Trophoblast cell (in vitro differentiated cells and primary cell): ENCODE measurements at places on chromosomes 13 and 19.

GRCh38 chr13:75372517-75372916 lies 109.5 kb downstream of the TBC1D4 start:
- peak; percentile 83 for DNase-seq

DNA sequence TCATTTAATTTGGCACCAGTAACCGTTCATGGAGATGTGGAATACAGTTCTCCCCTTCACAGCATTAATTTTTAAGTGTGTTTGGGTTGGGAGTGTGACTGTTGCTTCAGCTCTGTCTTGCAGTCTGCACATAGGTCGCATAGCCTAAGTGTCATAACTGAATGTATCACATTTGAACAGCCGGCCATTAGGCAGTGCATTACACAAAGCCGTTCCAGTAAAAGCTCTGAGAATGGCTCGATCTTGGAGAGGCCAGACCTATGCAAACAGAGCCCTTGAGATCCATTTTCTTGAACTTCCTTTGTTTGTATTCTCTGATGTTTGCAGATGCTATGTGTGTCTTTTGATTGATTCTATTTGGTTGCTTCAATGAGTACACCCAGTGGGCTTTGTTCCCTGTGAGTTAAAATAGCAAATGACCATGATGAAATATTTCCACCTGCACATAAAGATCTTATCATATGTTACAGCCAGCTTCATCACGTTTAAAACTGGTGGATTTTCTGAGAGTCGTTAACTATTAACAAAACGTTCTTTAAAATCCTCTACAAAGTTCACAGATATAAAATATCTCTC lies 1104.9 kb upstream of the SLC10A2 start:
- DNase-seq, result no peak

DNA sequence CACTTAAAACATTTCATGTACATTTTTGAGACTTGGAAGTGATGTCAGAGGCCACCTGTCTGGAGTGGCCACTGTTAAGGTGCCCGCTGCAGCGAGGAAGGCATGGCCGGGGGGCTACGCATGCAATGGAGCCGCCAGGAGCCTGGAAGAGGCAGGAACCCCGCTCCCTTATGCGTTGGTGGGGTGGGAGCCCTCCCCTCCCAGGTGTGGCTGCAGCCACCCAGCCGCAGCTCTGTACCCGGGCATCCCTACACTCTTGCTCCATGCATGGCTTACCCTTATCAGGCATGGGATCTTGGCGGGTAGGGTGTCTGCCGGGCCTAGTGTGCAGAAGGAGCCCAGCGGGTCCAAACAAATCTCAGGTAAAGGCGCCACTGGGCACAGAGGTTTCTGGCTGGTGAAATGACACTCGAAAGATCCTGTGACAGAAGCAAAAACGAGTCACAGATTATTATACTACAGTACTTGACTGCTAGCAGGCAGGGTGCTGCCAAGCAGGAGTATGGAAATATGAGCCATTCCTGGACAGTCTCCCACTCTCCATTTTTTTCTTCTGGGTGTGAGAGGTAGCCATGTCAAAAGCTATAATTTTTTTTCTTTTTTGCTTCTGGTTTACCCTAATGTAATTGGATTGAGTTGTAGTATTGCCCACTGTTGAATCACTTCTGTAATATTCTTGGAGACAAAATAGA lies 1606.3 kb upstream of the MIR17HG start:
- no peak for DNase-seq

- no peak for DNase-seq
These were observed 8.0 kb downstream of the STK24 start for GRCh38 chr13:98568918-98569317.

GRCh38 chr13:48829536-48829935 lies 146.2 kb upstream of the FNDC3A start:
- DNase-seq, result no peak

DNA sequence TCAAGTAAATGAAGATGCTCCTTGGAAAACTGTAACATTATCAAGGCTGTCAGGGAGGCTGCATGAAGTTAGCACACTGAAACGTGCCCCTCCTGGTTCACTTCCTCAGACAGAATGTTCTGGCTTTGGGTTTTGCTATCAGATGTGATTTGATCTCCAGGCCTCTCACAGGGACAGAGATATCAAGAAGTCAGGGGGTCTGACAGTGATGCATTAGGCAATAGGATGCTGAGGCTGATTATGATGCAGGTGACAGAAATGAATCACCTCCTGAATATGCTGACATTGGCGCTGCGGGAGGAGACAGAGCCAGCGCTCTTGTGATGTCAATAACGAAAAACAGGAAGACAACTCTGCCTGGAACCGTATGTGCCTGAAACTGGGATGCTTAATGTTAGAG lies 278.5 kb downstream of the DCT start:
- no peak for DNase-seq

- no peak for DNase-seq
These were observed 39.9 kb downstream of the ELF1 start for GRCh38 chr13:40979232-40979631.

- DNase-seq, result peak; percentile 62
These were observed 47.9 kb downstream of the RUBCNL start for GRCh38 chr13:46339035-46339666.

DNA sequence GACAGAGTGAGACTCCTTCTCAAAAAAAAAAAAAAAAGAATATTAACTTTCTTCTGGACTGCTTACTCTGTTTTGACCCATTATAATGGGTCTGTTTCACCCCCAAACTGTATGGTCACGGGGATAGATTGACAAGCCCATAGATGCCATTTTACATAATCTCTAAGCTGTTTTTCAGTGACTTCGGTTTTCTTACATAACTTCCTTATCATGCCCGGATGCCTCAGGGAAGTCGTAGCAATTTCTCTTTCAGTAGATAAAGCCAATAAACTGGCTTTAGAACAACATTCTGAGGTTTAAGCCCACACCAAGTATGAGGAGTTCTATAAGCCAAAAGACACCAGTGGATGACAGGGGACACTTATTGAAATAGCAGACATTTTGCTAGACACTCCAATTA lies 5.9 kb upstream of the ZNF254 start:
- no peak for DNase-seq

DNA sequence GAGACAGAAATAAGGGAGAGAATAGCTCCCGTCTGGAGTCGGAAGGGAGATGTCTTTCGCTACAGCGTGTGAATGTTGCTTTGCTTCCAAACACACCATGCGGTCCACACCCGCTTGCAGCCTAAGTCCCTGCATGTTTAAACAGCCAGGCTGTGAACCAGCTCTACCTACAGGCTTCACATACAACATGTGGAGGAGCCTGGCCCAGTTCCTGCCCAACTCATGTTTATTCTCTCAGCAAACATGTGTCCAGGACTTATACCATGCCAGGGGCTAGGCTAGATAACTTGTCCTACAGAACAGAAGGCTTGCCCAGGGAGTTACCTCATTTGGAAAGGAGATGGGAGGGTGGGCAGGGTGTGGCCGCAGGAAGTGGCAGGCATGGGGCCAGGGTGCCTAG lies 181.5 kb downstream of the FOXO1 start:
- DNase-seq, result no peak

- no peak for DNase-seq
These were observed 142.8 kb upstream of the SOX1 start for GRCh38 chr13:111923991-111924677.

GRCh38 chr19:1317274-1318003 lies 31.8 kb downstream of the EFNA2 start:
- DNase-seq, result no peak

- DNase-seq, result no peak
These were observed 39.9 kb upstream of the VWA8 start for GRCh38 chr13:42000846-42001245.

DNA sequence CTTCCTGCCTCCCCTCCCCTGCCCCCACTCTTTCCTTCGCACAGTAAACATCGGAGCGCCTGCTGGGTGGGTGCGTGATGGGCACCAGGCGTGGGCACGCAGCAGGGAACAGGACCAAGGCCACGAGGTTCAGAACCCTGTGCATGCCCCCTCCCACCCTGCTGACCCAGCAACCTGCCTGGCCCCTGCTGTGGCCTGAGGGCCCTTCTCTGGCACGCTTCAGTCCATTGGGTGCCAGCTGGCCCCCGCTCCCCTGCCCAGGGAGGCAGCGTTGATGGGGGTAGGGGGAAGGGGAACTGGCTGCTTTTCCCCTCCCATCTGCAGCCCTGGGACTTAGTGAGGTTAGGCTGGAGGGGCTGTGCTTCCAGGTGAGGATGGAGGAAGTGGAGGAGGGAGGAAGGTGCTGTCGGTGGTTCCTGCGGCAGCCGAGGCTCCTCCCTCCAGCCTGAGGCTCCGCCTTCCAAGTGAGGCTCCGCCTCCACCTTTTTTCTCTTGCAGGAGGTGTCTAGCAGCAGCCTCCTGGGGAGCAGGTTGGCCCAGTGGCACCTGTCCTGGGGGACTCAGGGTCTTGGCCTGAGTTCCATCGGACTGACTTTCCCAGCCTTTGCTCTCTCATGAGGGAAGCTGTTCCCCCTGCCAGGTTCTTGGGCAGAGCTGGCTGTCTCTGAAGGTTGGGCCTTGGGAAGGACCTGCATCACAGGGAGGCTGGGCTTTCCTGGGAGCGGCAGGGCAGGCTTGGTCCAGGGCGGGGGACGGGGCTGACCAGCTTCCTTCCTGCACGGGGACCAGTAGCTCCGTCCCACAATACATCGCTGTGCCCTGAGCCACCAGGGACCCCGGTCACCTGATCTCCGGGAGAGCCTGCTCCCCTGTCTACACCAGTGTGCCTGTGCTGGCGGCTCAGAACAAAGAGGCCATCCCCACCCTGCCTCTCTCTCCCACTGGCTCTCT lies 7.3 kb downstream of the PIAS4 start:
- no peak for DNase-seq

GRCh38 chr19:496112-496665 lies at the start of gene MADCAM1:
MADCAM1 (plus strand) TSS chr19:496486; CDS start chr19:496500, 14 bp downstream.
- no peak for DNase-seq

GRCh38 chr13:51044023-51044665 lies 66.9 kb downstream of the C13orf42 start:
- no peak for DNase-seq

- no peak for DNase-seq
These were observed 5.5 kb downstream of the RPL28 start for GRCh38 chr19:55391191-55391670.

GRCh38 chr19:7550987-7551761 lies 15.7 kb downstream of the PNPLA6 start:
- DNase-seq, result peak; percentile 84

DNA sequence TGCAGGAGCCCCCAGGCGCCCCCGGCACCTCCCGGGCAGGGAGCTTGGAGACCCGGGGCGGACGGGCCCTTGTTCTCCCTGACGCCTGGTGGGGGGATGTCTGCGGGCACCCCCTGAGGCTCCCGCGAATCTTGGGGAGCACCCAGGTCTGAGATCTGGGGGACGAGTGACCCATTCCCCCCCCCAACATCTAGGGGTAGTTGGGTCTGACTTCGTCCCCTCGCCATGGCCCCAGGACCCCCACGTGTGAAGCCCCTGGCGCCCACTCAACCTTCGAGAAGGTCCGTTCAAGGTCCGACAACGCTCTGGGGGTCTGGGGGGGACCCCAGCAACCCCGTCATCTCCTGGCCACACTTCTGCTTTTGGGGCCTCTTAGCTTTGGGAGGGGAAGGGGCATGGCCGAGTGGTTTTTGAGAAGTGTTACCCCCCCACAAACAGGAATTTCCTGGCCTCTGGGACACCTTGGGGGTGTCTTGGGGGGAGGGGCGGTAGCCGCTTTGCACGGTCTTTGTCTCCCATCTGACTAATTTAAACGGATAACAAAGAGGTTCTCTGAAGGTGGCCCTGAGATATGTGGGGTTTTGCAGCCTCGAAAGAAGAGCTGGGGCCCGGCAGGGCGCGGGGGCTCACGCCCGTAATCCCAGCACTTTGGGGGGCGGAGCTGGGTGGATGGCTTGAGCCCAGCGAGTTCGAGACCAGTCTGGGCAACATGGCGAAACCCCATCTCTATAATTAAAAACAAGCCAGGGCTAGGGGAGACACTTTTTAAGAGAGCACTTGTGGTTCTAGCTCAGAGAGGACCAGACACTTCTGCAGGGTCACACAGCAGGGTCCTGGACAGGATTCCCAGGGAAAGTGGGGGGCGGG lies 608 bp downstream of the CNN2 start:
- DNase-seq, result no peak

DNA sequence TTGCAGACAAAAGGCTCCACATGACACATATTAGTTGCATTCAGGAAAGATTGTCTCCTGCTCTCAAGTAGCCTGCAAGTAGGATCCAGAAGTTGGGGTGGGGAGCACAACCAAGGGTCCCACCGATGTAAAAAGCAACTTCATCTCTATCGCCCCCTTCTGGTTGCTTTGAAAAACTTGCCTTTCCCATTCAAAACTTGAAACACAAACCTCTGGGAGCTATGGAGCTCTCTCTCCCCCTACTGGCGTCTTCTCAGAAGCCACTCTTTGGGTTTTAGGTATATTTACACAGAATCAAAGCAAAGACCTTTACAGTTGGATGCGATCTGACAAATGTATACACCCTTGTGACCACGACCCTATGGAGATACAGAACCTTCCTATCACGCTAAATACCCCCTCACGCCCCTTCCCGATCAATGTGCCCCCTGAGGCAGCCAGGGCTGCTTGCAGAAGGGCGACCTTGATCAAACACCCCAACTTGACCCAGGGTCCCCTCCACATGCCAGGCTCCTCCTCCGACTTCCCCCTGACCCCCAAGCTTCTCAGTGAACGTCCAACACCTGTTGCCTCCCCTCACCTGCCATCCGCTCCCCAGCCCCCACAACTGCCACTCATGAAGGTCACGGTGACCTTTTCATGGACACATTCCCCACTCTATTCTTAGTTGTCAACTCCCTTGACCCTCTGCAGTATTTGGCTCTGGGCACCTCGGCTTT lies 10.1 kb downstream of the NOSIP start:
- DNase-seq, result peak; percentile 94

- DNase-seq, result no peak
These were observed 75.8 kb downstream of the TBC1D4 start for GRCh38 chr13:75405976-75406703.

- peak; percentile 50 for DNase-seq
These were observed 2.5 kb downstream of the ITM2B start for GRCh38 chr13:48235341-48236135.

DNA sequence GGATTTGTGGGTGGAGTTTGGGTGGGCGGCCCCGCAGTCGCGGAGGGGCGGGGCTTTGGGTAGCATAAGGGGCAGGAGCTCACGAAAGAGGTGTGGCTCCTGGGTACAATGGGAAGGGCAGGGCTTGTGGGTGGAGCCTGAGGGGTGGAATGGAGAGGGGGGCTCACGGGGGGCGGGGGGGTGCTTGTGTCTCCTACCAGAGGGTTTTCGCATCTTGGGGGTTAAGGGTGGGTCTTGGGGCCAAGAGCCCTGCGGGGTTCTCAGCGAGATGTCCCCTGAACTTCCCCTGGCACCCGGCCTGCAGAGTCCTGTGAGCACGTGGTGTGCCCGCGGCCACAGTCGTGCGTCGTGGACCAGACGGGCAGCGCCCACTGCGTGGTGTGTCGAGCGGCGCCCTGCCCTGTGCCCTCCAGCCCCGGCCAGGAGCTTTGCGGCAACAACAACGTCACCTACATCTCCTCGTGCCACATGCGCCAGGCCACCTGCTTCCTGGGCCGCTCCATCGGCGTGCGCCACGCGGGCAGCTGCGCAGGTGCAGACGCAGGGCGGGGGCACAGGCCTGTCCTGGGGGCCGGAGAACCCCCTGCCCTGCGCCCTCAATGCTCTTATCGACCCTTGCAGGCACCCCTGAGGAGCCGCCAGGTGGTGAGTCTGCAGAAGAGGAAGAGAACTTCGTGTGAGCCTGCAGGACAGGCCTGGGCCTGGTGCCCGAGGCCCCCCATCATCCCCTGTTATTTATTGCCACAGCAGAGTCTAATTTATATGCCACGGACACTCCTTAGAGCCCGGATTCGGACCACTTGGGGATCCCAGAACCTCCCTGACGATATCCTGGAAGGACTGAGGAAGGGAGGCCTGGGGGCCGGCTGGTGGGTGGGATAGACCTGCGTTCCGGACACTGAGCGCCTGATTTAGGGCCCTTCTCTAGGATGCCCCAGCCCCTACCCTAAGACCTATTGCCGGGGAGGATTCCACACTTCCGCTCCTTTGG lies 5.1 kb downstream of the FSTL3 start:
- peak; percentile 41 for DNase-seq
